ENCODE measurements at places on chromosomes 1 and 21.

- no peak for DNase-seq
Measured at GRCh38 chr1:71304125-71304524, 223.3 kb upstream of the ZRANB2 start.

- no peak for DNase-seq
Measured at GRCh38 chr1:7536891-7537591, 234.1 kb upstream of the VAMP3 start.

GRCh38 chr1:32068957-32069588 lies 3.7 kb upstream of the TMEM39B start:
- no peak for DNase-seq

GRCh38 chr1:215590779-215591491 lies 23.8 kb downstream of the KCTD3 start:
- DNase-seq, result no peak

GRCh38 chr1:237141502-237141901 lies 99.5 kb downstream of the RYR2 start:
- no peak for DNase-seq

- no peak for DNase-seq
Measured at GRCh38 chr21:17387030-17387617, 125.7 kb upstream of the CXADR start.

GRCh38 chr1:86197206-86197855 lies 40.8 kb upstream of the COL24A1 start:
- no peak for DNase-seq

DNA sequence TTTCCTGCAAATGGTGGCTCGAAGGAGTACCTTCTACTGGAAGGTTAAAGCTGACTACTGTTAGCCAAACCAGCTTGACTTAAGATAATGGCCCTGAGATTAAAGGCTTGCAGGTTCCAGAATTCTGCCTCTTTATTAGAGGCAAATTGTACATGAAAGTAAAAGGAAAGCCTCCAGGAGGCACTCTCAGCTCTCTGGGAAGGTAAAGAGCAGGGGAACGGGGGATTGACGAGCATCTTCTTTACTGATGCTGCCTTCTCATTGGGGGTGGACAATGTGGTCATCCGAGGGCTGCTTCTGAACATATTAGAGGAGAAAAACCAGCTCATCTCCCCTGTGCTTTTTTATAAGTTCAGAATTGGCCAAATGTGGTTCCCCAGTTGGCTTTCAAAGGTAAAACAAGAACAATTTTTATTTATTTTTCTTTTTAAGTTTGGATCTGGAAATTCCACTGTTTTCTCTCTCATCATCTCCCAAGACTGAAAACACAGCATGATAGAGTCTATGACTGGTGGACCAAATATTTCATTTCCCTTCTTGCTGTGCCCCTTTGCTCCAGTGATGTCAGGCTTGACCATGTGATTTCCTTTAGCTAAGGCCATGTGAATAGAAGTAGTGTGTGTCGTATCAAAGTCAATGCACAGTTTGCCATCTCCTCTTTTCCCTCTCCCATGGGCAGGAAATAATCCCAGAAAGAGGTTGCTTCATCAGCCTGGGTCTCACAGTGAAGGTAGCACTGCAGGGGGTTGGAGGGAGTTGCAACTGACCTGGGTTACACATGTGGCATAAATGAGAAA lies 292.7 kb downstream of the PRDM2 start:
- no peak for DNase-seq

DNA sequence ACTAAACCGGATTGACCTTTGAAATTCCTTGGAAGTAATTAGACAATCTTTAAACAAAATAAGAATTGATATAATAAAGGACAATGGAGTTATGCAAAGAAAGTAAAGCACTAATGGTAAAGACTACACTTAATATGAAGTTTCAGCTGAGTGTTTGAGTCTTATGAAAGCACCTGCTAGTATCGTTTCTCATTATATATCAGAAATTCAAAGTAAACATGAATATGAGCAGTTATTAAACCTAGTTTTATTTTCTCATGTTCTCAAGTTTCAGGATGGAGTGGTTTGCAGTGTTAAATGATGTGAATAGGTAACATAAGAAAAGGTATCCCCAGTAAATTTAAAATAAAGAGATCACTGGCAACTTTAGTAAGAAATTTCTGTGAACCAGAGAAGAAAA lies 188.6 kb downstream of the ZP4 start:
- DNase-seq, result no peak

DNA sequence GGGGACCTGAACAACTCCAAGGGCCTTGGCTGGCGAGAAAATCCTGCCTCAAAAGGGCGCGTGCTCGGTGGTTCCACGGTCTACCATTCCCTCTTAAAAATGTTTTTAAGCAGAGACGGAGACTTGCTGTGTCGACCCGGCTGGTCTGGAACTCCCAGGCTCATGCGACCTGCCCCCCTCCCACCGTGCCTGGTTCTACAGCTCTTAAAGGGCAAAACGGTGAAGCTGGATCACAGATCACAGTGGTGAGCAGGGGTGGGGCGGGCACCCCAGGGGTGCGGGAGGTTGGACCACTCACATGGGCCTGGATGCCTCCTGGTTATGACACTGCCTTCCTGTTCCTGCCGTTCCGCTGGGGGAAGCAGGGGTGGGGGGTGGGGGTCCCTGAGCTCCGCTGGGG lies 4.2 kb upstream of the C1orf159 start:
- DNase-seq, result no peak

DNA sequence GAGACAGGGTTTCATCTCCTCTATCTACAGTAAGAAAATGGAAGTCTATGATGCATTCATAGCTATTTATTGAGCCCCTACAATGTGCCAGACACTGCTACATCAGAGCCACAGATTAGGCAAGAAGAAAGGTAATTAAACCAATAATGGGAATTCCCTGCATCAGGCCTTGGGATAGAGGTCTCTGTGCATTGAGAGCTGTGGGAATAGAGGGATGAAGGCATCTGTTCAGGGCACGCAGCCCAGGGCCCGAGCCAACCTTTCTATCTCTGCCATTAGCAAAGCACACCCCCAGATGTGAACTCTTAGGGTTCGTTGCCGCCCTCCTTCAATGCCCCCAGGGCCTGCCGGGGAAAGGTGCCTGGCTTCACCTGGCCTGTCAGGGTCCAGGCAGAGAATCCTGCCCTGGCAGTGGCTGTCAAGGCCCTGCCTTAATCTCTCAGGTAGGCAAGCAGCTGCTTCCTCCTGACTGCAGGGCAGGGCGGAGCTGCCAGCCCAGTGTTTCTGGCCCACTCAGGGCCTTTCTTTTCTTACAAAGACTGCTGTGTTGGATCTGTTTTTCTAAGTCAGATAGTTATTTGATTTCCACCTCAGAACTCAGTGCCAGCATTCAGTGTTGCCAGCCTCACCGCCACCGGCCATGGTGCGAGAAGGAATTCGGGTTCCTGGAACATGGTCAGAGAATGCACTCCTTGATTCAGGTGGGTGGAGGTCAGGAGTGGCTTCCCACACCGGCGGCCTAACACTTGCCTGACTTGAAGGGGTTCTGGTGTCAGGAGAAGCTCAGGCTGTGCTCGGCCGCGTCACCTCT lies 76.1 kb downstream of the PGM1 start:
- DNase-seq, result no peak

GRCh38 chr1:181349512-181349911 lies 133.8 kb upstream of the CACNA1E start:
- no peak for DNase-seq

- no peak for DNase-seq
Measured at GRCh38 chr1:45266151-45266801, 59.9 kb upstream of the ZSWIM5 start.
